Activated T-helper 1 cell treated with anti-CD3 and anti-CD28 coated beads, Interleukin-2, amount 50 U/mL, for 16 hours (primary cell): ENCODE measurements at places on chromosomes 7 and 10.

GRCh38 chr7:24898691-24899090 is 81.3 kb downstream of the OSBPL3 start:
- DNase-seq, result no peak

DNA sequence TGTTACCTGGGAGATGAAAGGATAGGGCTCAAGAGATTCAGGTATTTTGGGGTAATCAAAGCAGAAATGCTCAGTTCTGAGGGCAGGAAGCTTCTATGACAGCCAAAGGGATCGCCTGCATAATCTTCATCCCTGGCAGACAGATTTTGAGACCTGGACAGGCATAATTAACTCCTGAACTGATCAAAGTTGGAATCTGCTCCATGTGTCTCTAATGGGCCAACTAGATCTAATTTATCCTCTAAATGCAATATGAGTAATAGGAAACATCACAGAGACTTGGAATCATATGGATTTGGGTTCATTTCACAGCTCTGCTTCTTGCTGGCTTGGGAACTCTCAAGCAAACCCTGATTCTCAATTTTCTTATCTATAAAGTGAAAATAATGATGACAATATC is 41.2 kb upstream of the EPHB6 start:
- no peak for DNase-seq

- no peak for DNase-seq
Observed at GRCh38 chr10:104038958-104039752, 46.5 kb downstream of the COL17A1 start.

DNA sequence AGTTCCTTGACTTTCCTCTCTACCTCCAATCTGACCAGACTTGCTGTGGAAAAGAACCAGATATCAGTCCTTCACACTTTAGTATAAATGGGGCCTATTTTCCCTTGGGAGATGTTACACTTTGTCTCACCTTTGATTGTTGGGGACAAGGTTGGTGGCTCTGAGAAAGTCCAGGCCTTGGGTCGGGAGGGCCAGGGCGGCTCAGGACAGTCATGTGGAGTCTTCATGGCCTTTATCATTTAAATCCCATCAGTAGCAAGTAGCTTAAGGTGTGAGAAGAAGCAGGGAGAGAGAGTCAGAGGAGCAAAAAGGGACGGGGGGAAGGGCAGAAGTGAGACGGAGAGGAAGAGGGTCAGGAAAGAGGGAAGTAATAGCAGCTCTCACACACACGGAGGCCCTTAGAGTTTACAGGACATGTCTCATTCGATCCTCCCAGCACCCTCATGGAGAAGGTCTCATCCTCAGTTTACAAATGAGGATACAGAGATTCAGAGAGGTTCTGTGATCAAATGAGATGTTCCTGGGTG is 40.5 kb downstream of the TBATA start:
- no peak for DNase-seq

DNA sequence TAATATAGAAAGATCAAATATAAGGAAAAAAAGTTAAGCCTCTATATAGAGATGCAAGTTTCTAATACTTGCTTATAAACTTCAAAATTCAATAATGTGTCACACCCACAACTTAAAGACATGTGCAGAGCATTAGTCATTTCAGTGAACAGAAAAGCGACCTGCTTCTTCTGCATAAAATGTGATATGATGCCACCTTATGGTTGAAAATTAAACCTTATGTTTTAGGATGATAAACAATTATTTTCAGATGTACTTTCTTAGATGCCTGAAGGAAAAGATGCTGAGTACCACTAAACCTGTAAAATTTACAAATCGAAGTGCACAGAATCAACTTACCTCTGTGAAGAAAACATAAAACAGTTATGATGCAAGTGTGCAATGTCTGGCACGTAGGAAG is 96.0 kb downstream of the MTERF1 start:
- DNase-seq, result no peak

DNA sequence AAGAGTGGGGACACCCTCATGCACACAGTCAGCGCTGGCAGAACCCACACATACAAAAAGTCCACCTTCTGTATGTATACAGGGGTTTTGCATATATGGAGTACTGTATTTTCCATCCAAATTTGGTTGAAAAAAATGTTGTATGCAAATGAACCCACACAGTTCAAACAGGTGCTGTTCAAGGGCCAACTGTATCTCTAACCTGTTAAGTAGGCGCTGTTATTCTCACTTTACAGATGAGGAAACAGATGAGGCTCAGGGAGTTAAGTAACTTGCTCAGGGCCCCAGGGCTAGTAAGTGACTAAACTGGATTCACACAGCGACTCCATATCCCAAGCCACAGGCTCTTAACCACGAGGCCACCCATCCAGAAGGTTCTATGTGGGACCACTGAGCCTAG is 69.9 kb downstream of the C10orf105 start:
- DNase-seq, result no peak

- DNase-seq, result no peak
Observed at GRCh38 chr10:102450124-102450373, 1.3 kb downstream of the C10orf95 start.

DNA sequence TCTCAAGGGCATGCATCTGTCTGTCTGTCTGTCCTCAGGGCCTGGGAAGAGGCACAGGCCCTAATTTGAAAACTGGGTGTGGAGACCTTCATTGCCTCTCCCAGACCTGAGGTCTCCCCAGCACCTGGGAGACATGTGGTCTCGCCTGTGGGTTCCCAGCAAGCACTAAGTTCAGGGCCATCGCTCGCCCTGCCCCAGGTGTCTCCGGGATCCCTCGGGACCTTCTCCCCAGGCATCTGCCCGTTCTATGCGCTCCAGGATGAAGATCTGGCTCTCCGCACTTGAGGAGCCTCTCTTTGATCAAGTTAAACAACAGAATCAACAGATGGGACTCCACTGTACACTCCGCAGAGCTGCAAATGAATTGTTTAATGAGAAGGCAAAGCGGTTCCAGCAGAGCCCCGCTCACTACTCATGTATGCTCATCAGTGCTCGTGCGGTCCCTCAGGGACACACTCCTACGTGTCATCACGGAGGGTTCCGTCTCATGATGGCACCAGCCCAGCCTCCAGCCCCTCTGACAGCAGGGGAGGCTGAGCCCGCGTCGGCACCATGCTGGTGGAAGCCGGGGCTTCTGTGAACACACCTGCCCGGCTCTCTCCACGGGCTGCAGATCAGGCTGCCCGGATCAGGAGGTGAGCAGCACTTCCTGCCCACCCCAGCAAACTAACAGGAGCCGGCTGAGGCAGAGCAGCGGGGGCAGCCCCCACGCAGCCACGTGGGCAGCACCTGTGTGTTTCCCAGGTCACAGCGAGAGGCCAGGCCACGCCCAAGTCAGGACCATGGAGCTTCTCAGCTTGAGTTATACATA is 132.8 kb downstream of the TCERG1L start:
- DNase-seq, result no peak

DNA sequence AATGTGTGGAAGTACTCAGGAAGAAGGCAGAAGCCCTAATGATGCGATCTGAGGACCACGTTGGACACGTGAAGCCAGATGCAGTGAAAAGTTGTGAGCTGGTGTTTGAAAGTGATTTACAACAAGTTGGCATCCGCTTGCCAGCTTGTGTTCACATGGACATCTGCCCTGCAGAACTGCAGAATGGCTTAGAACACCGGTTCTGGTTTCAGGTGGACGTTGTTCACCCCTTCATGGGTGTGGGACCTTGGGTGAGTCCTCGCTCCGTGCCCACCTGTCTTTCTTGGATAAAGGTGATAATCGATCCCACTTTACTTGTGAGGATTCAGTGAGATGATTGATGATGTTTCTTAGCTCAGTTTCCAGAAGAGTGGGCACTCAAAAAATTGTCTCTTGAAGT is 53.8 kb downstream of the CAMK1D start:
- no peak for DNase-seq
